Type B pancreatic cell (in vitro differentiated cells): ENCODE measurements at places on chromosomes 11 and 22.

GRCh38 chr11:57335023-57335342 lies 709 bp downstream of the SSRP1 start:
- no peak for DNase-seq

DNA sequence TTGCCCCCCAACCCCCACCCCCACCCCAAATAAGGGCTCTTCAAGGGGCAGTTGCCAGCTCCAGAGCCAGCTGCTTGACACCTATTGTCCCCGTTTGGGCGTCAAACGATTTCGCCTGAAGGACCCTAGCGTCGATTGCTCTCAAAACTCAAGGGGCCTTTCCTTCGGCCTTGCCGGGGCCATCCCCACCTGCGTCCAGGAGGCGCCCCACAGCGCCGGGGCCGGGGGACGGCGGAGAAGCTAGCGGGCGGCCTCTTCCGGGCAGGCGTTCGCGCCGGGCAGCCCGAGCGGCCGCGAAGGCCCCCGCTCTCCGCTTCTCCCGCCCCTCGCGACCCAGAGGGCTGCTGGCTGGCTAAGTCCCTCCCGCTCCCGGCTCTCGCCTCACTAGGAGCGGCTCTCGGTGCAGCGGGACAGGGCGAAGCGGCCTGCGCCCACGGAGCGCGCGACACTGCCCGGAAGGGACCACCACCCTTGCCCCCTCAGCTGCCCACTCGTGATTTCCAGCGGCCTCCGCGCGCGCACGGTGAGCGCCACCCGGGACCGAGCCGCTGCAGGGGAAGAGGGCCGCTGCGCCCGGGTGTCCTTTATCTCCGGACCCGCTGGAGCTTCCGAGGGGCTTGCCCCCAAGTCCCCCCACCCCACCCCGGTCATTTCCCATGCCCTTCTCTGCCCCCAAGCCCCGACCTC lies at the start of gene CAPRIN1:
Gene CAPRIN1, plus strand, starts transcription at position 383 of the 687 bp plus-strand sequence. CDS start 690 bp downstream, outside the sequence.
- DNase-seq: peak; percentile 93

DNA sequence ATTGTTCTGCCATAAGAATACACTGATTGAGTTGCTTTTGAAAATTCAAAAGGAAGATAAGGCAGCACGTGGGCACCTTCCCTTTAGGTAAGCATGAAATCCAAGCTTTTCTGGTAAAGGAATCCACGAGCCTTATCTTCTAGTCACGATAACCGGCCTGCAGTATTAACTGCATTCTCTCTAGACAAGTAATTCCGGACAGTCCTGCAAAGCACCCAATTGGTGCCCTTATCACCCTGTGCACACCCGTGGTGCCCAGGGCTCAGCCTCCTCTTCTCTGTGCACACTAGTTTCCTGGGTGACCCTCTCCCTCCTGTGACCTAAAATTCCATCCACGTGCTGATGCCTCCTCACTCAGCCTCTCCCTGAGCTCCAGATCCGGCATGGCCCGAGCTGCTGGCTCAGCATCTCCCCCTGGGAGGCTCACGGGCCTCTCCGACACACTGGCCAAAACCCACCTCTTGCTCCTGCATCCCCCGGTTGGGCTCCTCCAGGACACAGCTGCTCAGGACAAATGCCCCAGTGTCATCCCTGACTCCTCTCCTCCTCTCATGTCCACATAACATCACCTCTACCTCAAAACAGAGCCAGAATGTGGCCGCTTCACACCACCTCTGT lies 63.7 kb downstream of the PACSIN2 start:
- DNase-seq: no peak

DNA sequence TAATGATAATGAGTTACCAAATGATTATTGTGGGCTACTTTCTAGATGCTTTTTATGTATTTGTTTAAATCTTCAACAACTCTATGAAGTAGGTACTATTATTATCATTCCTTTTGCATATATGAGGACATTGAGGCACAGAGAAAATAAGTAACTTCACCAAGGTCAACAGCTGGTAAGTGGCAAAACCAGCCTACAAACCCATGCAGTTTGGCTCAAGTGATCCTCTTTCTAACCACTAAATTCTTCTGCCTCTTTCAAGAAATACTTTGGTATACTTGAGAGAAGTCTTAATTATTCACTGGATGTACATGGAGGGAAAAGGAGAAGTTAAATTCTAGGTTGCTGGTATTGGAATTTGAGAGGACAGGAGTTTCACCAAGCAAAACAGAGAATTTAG lies 495.2 kb upstream of the CADM1 start:
- DNase-seq: no peak

- no peak for DNase-seq
Observed at GRCh38 chr22:45230026-45230721, 10.5 kb downstream of the KIAA0930 start.

DNA sequence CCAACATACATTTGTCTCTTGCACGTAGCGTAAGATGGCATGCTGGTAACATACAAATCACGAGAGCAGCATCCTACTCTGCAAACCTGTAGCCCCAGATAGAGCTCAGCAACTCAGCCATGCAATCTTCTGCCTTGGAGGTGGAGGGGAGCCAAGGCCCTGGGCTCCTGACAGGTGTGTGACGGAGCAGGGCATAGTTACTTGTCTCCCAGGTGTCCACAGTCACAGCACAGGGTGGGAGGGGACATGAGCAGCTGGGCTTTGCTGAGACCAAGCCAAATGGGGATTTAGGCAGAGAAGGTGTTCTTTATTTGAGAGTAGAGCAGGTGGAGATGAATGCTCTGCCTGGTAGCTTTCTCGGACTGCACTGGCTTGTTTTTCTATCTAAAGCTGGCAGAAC lies 111.7 kb downstream of the TEAD1 start:
- DNase-seq: no peak

DNA sequence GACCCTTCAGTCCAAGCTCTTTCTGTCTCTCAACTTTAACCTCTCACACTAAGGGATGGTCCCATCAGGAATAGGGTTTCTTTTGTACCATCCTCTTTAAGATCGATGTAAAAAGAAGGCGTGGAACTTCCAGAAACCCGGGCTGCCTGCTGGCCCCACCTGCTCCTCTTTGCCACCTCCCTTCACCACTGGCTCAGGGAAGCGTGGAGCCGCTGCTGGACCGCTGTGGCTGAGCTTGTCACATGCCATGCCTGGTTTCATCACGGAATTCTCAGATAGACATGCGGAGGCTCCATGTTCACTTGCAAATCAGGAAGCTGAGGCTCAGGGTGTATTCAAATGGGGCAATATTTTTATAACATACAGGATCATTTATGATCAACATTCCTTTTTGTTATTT lies 399.7 kb downstream of the BRD1 start:
- DNase-seq: peak; percentile 18

GRCh38 chr22:39275814-39276439 lies 31.1 kb upstream of the PDGFB start:
- DNase-seq: no peak

GRCh38 chr11:13287036-13287435 lies 9.4 kb downstream of the BMAL1 start:
- no peak for DNase-seq

- no peak for DNase-seq
Observed at GRCh38 chr11:2127482-2128129, 11.6 kb downstream of the IGF2 start.

GRCh38 chr22:26860301-26860700 lies 202.9 kb downstream of the MIAT start:
- DNase-seq: no peak

GRCh38 chr11:62958547-62959421 lies 26.0 kb downstream of the SLC22A6 start:
- no peak for DNase-seq

- peak; percentile 56 for DNase-seq
Observed at GRCh38 chr22:49321477-49322055, 506.1 kb downstream of the BRD1 start.

GRCh38 chr22:48885271-48885918 lies 942.3 kb downstream of the BRD1 start:
- DNase-seq: no peak

GRCh38 chr11:96990914-96991313 lies 601.1 kb downstream of the JRKL start:
- DNase-seq: no peak

GRCh38 chr11:8527939-8528338 lies 66.1 kb downstream of the STK33 start:
- DNase-seq: no peak

DNA sequence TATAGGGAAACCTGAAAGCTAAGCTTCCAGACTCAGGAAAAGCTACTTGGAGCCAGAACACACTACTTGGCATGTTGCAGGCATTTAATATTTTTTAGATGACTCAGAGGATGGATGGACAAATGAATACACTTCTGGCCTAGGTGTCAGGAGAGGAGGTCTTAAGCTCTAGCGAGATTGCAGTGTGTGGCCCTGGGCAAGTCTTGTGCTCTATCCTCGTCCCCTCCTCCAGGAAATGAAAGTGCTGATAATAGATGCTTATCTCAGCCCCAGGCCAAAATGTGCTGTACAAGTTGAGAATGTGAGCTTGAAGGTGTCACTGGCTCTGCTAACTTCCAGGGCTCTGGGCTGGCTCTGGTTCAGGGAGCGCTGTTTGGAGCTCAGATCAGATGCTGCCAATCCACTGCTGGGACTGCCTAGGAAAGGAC lies 136.3 kb downstream of the PKNOX2 start:
- no peak for DNase-seq

DNA sequence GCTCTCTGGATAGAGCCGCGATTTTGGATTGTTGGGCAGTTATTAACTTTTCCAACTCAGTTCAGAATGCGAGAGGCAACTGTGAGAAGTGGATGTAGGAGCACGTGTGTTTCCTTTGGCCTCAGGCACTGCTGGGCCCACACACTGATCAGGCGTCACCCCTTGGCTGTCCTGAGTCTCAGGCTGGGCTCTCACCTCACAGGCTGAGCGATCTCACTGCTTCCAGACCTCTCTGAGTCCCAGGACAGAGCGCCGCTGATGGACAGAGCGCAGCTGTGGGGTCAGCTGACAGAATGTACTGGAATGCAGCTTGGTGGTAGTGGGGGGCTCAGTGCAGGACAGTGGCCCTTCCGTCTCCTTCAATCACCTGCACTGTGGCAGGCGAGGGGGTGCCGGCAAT lies 516.2 kb downstream of the TBC1D22A start:
- no peak for DNase-seq

GRCh38 chr11:115718945-115719344 lies 214.7 kb upstream of the CADM1 start:
- no peak for DNase-seq

- DNase-seq: no peak
Observed at GRCh38 chr11:87453531-87454089, 415.9 kb downstream of the TMEM135 start.

GRCh38 chr11:110335358-110335757 lies 38.9 kb upstream of the RDX start:
- no peak for DNase-seq

DNA sequence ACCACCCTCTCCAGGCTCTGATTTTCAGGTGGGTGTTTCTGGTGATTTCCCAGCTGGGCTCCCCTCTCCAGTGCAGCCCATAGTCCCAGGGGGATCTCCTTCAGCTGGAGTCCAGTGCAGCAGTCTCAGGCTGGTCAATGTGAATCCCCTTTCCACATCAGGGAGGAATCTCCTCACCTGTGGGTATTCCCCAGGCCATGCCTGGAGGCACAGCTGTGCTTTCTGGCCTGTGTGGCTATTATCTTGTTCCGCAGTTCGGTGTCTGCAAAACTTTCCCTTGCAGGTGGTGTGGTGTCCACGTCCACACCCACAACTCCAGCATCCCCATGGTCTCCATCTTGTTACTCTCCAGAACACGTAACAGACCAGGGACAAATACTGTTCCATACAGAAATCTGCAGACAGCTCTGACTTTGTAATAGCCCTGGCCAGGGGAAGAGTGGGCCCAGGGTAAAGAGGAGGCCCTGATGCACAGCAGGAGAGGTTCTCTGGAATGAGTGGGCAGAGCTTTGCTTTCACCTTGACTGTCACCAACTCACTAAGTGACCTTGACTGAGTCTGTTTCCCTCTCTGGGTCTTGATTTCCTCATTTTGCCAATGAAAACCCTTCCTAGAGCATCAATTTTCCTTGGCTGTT lies 183.2 kb downstream of the CSNK2A3 start:
- DNase-seq: no peak

DNA sequence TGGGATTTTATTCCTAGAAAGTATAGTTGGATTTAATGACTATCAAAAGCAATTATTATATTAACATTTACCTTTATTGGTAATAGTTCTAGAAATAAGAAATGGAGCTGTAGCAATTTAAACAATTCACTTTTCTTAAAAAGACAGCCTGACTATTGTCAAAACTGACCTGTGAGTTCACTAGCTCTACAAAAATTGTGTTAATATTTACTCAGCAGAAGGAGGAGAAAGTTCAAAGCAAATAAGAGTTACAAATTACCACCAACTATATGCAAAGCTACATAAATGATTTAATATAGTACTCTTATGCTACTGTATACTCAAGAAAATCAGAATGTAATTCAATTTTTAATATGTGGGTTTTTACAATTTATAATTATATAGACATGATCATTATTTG lies 310.0 kb downstream of the DCDC1 start:
- DNase-seq: no peak

DNA sequence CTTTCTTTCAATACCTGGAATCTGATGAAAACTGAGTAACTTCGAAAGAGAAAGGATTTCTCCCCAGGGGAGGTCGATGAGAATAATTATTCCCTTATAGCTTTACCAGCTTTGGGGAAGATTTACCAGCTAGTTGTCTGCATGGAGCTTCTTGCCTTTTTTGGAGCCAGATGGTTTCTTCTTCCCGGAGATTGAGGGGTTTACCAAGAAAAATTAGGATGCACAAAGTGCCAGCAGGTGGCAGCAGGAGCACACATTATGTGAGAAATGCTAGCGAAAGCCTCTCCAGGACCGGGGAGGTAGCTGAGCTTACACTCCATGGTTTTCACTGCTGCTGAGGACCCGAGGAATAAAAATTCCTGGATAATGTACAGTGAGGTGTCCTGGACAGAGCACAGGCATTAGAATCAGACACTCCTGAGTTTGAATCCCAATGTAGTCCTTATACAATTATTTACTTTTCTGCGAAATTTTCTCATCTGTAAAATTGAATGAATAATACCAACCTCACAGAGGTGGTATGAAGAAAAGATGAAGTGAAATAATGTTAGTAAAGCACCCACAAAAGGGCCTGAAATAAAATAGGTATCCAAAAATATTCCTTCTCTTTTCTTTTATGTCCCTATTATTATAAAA lies 46.0 kb upstream of the PARVA start:
- peak; percentile 85 for DNase-seq

- DNase-seq: no peak
Observed at GRCh38 chr11:12769834-12770345, 95.7 kb downstream of the TEAD1 start.

DNA sequence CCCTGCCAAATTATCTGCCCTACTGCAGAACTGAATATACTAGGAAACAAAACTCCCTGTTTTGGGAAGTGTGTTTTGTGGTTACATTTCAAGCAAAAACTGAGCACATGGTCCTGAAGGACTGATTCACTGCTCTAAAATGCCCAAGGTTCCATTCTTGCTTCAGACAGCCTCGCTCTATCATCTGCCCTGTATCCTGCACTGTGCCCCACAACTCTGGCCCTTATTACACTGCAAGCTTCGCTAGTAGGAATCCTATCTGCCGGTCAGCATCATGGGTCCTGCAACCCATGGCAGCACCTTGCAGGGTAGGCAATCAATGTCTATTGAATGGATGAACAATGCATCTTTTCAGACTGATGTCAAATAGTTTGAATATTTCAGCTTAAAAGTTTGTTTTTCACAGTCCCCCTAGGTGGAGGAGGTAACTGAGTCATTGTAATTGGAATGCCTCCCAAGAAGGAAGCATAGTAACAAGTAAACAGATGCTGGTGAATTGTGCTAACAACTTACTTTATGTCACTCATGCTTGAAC lies 21.3 kb downstream of the LAYN start:
- no peak for DNase-seq

- no peak for DNase-seq
Observed at GRCh38 chr22:19181786-19182471, 3.4 kb upstream of the SLC25A1 start.

- DNase-seq: no peak
Observed at GRCh38 chr22:49524362-49524761, 303.3 kb downstream of the BRD1 start.
